ENCODE measurements at places on chromosomes 7 and 10. TPM values are rescaled to one million over a fixed set of nuclear protein-coding genes. Genes with fewer than 3 reads are reported as not detected.

HIF1AN gene
- total RNA-seq = 9.3 TPM

H2BK1 gene
- total RNA-seq = not detected

CADPS2 gene
- total RNA-seq = 17.2 TPM

FZD8 gene
- total RNA-seq = 16.5 TPM

TMEM120A gene
- total RNA-seq = 11.5 TPM

BLNK gene
- total RNA-seq = not detected

- no peak for DNase-seq
Measured at GRCh38 chr7:47965456-47965855, 14.0 kb downstream of the HUS1 start.

- DNase-seq = no peak
Measured at GRCh38 chr7:128206747-128207500, 34.2 kb upstream of the LEP start.

- no peak for DNase-seq
Measured at GRCh38 chr7:71254751-71255150, 122.8 kb downstream of the GALNT17 start.

- DNase-seq = no peak
Measured at GRCh38 chr7:92141161-92141560, 6.9 kb upstream of the CYP51A1 start.

DNA sequence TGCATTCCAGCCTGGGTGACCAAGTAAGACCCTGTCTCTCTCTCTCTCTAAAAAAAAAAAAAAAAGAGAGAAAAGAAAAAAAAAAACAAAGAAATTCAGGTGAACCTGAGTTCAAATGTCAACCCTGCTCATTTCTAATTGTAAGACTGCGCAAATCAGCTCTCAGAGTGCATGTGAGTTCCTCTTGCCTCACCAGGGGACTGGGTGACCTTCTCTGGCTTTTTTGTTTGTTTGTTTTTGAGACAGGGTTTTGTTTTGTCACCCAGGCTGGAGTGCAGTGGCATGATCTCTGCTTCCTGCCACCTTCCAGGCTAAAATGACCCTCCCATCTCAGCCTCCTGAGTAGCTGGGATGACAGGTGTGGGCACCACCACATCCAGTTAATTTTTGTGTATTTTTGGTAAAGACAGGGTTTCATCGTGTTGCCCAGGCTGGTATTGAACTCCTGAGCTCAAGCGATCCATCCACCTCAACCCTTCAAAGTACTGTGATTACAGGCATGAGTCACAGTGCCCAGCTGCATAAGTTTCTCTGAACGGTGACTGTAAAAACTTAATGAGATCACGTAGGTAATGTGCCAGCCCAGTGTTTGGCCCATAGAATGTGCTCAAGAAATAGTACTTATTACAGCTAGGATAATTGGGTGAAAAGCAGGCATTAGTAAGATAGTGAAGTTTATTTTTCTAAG lies 45.3 kb upstream of the BAMBI start:
- no peak for DNase-seq

DNA sequence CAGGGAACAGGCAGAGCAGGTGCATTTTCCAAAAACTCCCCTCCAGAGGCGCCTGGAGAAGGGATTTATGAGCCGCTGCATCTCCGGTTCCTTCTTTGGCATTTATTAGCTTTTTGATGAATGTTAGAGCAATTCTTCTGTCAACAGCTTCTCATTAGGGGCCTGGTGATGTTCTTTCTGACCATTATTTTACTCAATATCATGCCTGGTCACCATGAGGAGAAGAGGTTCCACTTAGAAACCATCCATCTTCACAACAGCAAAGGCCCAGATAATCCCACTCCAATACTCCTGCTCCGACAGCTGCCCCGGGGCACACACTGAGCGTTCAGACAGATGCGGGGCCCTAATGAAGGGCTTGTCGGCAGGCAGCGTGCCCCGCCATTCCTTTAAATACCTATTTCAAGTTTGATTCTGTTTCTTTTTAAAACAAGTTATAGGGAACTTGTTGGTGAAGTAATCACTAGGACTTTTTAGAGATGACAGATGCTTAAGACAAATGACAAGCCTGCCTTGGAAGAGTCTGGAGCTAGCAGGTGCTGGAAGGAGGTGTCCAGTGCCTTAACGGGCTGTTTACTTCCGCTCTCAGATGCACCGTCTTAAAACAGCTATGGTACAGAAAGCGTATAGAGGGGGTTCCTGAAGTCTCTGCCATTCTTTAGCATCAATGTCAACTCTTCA lies 31.7 kb downstream of the ECHDC3 start:
- no peak for DNase-seq

DNA sequence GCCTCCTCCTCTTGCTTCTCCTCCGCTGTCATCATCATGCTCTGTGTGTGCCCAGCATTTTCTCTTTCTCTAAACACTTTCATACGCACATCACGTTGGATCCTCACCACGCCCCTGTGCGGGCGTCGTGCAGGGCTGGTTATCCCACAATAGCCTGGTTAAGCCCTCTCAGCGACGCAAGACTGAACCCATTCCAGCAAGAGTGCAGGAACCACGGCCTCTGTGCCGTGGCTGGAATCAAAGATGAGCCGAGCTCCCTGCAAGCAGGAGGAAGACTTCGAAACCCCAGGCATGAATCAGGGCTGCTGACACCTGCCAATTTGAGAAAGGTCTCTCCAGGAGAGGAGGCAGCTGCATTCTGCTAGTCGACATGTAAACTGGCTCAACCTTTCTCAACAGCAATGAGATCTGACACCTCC lies 74.8 kb upstream of the FOXK1 start:
- no peak for DNase-seq

GRCh38 chr7:93298206-93298605 lies 66.0 kb downstream of the VPS50 start:
- DNase-seq = no peak

- no peak for DNase-seq
Measured at GRCh38 chr10:77604941-77605351, 32.7 kb downstream of the KCNMA1 start.

DNA sequence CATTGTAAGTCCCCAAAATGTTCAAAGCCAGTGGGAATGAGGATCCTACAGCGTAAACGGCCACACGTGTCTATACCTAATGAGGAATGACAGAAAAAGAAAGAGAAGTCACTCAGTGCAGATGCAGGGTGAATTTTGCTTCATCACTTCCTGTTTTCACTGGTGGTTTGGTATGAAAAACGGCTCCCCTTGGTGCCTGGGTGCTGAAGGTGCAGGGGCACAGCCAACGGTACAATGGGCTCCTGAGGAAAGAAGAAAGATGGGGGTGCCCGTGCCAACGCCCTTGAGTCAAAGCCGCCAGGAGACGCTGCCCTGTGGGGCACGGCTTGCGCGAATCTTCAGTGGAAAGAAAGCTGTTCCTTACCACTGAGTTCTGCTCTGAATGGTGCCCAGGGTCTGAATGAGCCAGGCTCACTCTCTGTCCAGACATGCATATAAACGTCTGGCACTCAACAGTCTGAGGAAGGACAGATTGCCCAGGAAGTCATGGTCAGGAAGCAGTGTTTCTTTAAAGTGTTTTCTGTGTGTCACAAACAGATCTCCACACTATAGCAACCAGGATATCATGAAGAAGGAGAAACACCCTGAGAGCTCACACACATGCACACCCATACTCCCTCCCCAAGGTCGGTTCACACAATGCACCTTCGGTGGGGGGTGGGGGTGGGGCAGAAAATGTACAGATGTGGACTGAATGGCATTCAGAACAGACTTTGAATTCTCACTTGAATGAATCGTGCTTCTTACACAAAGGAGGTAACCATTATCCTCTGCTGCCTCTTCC lies 105.8 kb downstream of the ELMO1 start:
- DNase-seq = no peak

- DNase-seq = no peak
Measured at GRCh38 chr7:5671046-5671445, 110.4 kb downstream of the RNF216 start.

- no peak for DNase-seq
Measured at GRCh38 chr7:1576521-1577253, 6.9 kb upstream of the PSMG3 start.

GRCh38 chr7:83976302-83976701 lies 218.3 kb downstream of the SEMA3A start:
- DNase-seq = peak; percentile 45

GRCh38 chr7:95102662-95103061 lies 195.3 kb downstream of the PPP1R9A start:
- no peak for DNase-seq

DNA sequence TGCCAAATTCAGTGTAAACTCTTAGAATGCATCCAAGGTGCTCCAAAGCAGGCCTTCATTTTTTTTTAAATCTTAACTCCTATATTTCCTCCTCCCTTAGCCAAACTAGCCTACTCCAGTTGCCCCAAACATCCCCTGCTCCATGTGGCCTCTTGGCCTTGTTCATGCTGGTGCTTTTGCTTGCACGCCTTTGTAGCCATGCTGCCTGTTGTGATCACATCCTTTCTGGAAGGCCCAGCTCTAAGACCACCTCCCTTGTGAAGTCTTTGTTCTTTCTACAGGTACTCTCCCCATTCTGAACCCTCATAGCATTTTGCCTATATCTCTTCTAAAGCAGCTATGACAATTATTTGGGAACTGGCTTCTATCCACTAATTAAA lies 375.3 kb upstream of the NFE2L3 start:
- no peak for DNase-seq

DNA sequence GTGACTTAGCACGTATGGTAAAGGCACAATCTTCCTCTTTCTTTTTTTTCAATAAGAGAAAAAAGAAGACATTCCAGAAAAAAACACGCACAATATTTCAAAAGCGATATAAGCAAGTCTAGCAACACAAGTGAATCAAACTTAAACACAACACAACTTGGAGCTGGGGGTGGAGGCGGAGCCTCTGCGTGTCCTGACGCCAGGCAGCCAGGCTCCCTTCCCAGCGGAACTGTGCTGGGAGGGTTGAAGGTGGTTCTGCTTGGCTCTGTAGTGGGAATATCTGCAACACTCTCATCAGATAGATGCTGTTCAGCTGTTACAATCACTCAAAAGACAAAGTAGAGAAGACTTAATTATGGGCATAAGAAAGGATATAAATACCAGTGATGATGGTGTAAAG lies 211.4 kb downstream of the WDR37 start:
- DNase-seq = no peak

GRCh38 chr10:109982123-109982522 lies 25.7 kb upstream of the ADD3 start:
- DNase-seq = no peak

GRCh38 chr7:155753446-155753965 lies 58.8 kb downstream of the SHH start:
- DNase-seq = no peak
